Fibroblast of skin of left quadriceps (primary cell): ENCODE measurements at places on chromosomes 16 and 17.

DNA sequence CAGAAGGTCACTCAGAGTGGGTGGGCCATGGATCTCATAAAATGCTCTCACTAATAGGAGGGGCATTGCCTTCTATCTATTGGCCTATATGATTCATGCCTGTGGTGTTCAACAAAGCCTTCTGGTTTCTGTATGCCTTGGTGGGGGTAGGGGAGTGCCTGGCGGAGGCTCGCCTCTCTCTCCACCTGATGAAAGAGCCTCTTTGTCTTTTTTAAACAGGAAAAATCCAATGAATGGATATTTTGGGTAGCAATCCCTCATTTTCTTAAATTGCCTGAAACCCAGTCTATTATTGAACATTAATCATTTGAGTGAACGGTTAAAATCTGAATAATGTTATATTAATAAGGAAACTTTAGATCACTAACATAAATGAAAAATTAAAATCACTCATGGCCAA lies 90.6 kb downstream of the TOX3 start:
- no peak for DNase-seq

DNA sequence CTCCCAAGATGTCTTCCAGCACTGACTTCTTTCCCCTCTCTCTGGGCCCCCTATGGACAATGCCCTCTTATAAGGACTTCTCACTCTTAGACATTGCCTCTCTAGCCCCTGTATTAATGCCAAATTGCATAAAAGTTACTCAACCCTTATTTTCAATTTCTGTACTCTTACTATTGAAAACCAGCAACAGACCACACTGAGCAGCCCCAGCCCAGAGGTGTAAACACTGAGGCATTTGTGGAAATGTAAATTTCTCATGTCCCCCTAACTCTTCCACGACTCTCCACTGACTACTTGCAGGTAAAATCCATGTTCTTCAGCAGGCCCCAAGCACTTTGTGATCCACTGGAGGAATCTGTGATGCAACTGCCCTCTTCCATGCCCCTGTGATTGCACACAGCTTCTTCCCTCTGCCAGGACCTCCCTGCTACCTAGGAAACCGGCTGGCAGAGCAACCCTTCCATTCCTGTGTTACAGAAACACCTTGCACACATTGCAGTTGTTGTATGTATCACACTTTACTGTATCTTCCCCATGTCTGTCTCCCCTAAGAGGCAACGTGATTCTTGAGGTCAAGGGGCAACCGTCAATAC lies 4.4 kb downstream of the N4BP1 start:
- DNase-seq: no peak

GRCh38 chr17:82776454-82776853 lies 24.6 kb downstream of the TBCD start:
- DNase-seq: no peak

GRCh38 chr16:88907768-88908167 lies 41.3 kb upstream of the PABPN1L start:
- no peak for DNase-seq

- peak; percentile 39 for DNase-seq
Observed at GRCh38 chr16:4067262-4068001, 48.8 kb downstream of the ADCY9 start.

DNA sequence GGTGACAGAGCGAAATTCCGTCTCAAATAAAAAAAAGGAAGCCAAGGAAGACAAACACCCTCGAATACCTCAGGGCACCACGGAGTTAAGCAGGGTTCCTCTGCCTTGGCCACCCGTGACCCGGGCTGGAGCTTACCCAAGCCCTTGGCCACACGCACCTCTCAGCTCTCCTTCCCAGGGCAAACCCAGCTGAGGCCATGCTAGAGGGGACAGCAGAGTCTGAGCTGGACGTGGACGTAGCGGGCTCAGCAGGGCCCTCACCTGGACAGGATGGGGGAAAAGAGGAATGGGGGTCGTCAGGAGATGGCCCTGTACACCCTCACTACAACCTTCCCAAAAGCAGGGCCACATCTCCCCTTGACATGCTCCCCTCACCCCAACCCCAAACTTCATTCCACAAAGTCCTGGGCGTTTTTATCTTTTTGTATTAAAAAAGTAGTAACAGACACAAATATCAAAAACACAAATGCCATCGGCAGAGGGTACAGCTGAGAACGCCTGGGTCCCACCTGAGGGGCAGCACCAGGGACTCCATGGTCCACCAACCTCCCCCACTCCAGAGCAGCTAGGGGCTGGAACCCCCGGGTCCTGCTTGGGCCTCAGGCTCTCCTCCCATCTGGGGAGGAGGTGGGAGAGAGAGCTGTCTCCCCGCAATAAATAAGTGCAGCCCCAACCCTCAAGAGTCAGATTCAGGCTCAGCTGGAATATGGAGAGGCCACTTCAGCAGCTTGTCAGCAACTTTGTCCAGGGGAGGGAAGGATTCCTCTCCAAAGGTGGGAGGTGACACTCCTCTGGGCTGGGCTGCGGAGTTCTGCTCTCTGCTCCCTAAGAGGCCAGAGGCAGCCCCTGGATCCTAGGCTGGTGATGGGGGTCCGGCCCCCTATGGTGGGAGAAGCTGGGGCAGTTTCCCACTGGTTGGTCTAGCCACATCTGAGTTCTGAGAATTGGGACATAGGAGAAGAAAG lies 11.9 kb downstream of the PER1 start:
- DNase-seq: no peak

DNA sequence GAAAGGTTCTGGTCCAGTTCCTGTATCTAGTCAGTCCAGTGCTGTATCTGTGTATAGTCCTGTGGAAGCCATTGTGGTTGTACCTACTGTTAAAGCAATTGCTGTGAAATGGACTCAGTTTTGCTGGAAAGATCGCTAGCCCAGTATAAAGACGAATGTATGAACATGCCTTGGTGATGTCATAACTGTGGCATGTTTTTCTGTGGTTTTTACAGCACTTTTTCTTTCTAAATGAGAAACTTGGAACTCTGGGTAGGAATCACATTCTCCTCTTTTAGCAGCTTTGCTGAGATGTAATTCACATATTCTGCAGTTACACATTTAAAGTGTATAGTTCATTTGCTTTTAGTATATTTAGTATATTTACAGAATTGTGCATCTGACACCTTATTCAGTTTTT lies 58.1 kb downstream of the MAP2K4 start:
- peak; percentile 62 for DNase-seq

GRCh38 chr16:74309789-74310781 lies 13.5 kb downstream of the PSMD7 start:
- DNase-seq: peak; percentile 20

- no peak for DNase-seq
Observed at GRCh38 chr17:47288531-47289116, 35.0 kb downstream of the ITGB3 start.

DNA sequence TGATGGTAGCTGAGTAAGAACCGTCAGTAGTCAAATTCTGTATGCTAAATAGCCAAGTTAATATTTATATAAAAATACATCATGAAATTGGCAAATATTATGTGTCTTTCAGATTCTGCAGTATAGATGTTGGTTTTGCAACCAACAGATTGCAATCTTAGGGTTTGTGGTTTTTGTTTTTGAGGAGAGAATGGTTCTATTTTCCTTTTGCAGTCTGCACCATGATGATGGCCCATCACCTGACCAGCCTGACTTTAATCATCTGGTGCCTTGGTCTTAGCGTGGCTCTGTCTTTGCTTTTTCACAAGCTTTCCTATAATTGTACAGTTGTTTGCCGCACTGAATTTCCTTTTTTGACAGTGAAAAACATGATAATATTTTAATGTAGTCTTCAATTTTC lies 50.7 kb downstream of the NUP93 start:
- no peak for DNase-seq

GRCh38 chr17:64055183-64056142 lies 35.0 kb upstream of the ICAM2 start:
- no peak for DNase-seq

DNA sequence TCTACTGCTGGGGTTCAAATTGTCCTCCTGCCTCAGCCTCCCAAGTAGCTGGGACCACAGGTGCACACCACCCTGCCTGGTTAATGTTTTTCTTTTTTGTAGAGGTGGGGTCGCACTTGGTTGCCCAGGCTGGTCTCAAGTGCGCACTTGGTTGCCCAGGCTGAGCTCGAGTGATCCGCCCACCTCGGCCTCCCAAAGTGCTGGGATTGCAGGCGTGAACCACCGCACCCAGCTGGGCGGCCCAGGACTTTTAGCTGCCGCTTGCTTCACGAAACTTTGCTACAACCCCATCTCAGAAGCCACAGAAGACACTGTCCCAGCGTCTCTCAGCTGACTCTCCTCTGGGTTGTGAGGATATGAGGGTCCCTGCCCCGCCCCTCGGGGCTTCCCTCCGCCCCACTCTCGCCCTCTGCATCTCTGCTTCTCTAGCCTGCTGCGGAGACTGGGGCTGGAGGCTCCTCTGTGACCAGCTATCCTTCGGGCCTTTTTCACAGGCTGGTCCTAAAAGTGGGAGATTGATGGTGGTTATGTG lies 48.8 kb upstream of the CBX4 start:
- no peak for DNase-seq

- peak; percentile 44 for DNase-seq
Observed at GRCh38 chr16:3999479-4000325, 116.5 kb downstream of the ADCY9 start.

- no peak for DNase-seq
Observed at GRCh38 chr16:2799859-2800226, 1.6 kb downstream of the PRSS41 start.

GRCh38 chr16:75758215-75758614 lies 31.9 kb upstream of the CPHXL start:
- DNase-seq: no peak

- no peak for DNase-seq
Observed at GRCh38 chr16:58198803-58199411, 1.0 kb upstream of the CSNK2A2 start.

GRCh38 chr17:57114085-57114673 lies 29.1 kb downstream of the AKAP1 start:
- DNase-seq: no peak

DNA sequence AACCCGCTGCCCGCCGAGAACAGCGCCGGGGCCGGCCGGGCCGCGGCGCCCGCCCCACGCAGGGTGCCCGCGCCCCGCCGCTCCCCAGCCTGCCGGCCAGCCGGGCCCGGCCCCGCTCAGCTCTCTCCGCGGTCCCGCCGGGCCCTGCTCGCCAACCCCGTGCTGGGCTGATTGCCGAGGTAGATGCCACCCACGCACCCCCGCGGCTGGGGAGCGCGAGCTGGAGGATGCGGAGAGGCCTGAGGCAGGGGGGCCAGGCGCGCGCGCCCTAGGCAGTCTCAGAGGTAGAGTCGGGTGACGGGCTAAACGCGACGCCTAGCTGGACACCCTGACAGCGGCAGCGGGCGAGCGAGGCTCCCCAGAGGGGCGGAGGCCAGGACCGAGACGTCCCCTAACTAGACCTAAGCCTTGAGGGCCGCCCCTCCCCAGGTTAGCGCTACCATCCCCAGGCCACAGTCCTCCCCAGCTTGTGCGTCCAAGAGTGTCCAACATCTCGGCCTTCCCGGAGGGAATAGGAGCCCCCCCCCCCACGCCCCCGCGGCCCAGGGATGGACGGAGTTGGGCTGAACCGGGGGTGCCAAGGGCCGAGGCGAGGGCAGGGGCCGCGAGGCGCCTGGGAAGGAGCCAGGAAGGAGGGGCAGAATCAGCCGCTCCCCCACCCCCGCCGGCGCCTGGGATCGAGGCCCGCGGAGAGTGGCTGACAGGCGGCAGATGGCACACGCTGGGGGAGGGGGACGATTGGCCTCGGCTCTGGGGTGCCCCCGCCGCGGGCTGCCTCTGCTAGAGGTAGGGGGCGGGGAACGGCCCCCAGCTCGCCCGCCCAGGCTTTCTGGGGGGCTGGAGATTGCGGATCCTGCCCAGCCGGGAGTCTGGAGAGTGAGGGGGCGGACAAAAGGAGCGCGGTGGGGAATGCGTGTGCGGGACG lies 2.5 kb upstream of the ZNF423 start:
- no peak for DNase-seq

GRCh38 chr17:17304521-17304985 lies 1.4 kb downstream of the NT5M start:
- no peak for DNase-seq

- DNase-seq: no peak
Observed at GRCh38 chr16:81592353-81592866, 147.8 kb downstream of the CMIP start.

GRCh38 chr16:10827691-10828341 lies 9.2 kb upstream of the TVP23A start:
- peak; percentile 61 for DNase-seq

GRCh38 chr16:85291302-85292148 lies 179.3 kb upstream of the CIBAR2 start:
- no peak for DNase-seq

DNA sequence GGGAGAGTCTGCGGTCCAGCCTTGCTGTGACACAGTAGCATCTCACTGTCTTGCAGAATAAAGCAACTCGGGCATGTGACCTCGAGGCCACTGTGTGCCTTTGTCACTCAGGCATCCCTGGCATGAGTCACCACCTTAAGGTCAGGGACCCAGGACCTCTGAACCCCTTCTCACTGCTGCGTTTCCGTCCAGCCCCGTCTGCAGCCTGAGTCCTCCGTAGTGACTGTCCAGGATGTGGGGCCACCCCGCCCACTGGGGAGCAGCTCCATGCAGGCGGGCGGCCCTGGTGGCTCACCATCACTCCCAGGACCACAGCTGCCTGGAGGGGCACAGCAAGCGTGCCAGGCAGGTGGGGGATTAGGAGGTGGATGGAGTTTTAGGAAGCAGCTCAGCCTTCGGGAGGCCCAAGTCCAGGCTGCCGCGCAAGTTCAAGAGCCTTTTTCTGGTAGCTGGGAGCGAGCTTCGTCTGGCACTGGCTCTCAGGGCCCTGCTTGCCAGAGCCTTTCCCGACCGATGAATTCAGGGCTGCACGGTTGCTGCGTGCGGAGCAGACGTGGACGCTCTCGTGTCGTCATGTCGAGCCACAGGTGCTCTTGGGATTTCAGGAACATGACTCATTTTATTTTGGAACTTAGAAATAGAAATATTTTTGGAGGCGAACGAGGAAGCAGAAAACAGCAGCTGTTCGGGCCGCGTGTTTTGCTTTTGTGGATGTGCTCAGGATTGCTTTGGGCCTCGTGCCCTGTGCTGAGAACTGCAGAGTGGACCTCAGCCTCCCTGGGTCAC lies 16.8 kb downstream of the KCTD5 start:
- no peak for DNase-seq

DNA sequence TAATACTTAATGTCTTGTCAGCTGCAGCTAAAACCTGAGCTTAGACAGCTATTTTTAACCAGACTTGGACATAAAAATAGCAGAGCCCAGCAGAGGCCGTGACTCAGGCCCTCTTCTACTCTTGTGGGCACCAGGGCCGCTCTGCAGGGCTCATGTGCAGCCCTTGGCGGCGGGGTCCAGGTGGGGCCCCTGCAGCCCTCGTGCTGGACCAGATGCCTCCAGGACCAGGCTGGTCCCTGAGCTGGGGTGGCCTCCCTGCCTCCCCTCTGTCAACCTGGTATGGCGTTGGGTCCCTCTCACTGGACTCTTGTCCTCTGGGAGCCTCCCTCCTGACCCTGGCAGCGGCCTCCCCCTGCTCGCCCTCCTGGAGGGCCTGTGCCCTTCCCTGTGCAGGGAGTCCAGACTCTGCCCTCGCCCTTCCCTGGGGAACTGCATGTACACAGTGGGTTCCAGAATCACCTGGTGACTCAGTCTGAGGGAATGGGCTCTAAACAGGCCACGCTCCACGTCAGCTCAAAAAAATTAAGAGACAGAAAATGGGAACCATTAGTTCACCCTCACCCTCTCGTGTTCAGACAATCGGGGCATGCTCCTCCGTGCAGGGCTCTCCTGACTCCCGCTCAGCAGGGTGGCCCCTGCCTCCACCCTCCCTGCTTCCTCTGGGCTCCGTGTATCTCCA lies 9.7 kb downstream of the CDK5R1 start:
- DNase-seq: peak; percentile 72

- DNase-seq: no peak
Observed at GRCh38 chr16:66886321-66886720, 6.0 kb downstream of the PDP2 start.

GRCh38 chr17:35808240-35808961 lies 883 bp upstream of the TAF15 start:
- no peak for DNase-seq

- no peak for DNase-seq
Observed at GRCh38 chr17:8828517-8828875, 29.3 kb upstream of the MFSD6L start.
